ENCODE measurements at places on chromosomes 3 and 15.

DNA sequence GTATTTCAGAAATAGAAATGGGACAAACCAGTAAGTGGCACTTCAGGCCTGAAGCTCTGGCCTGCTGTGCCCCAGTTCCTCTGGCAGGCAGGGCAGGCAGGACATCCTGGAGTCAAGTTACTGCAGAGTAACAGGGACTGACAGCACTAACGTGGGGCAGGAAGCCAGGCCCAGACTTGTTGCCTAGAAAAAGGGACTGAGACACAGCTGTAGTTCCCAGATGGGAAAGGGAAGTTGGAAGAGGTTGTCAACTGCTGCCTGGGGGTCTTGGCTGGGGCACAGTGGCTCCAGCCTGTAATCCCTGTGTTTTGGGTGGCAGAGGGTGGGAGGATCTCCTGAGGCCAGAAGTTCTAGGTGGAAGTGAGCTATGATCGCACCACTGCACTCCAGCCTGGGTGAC is 171.9 kb downstream of the FMN1 start:
- peak; percentile 25 for DNase-seq

DNA sequence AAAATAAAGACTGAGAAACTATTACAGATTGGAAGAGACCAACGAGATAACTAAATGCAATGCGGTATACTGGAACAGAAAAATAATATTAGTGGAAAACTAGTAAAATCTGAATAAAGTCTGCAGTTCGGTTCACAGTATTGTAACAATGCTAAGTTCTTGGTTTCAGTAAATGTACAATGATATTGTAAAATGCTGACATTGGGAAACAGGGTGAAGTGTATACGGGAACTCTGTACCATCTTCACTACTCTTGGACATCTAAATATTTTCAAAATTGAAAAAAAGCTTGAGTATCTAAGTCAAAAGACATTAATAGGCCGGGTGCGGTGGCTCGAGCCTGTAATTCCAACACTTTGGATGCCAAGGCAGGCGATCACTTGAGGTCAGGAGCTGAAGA is 120.9 kb upstream of the KCNMB2 start:
- DNase-seq: no peak

DNA sequence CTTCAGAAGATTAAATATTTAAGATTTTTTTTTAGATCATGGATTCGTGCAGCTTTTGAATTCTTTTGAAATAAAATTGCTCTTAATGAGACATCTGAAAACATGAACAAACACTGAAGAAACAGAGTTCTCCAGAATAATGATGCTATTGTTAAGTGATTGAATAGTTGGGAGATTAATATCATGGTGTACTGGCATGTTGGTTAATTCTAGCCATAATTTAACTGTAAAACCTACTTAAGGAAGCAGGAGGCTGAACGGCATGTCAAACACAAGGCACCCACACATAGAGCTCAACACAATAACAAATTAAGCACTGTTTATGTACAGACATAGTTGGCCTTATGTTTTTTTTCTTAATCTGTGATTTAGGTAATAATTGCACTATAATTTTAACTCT is 185.6 kb downstream of the RBMS3 start:
- no peak for DNase-seq

DNA sequence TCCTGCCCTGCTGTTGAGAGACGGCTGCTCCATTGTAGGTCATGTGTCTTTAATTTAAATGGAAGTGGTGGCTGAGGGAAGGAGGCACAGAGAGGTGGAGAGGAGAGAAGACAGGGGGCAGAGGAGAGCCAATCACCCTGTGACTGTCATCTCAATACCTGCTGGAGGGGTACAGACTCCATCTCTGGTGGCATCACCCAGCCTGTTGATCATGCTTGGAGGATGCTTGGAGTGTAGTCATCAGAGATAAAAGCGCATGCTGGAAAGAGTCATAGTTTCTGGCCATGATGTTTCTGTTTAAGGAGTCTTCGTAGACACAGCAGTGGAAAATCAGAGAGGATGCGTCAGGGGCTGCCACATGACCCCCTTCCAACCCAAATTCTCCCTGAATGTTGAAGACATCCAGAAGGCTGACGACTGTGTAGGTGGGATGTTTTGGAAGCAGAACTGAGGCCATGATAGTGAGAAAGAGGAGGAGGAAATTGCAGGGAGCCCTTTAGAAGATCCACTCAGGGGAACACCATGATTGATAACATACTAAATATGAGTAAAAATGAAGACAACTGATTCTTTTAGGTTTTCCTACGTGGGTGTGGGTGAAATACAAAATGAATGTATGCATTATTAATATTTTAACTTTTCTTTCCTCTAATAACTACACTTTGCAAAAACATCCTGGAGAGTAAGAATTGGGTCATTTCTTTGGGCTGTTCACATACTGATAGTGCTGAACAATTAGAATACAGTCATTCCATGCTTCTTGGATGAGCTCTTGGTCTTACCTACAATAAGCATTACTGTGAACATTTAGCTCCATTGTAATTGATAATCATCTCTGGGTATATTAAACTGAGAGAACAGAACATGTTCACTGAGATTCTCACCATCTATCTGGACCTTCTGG is 210.6 kb upstream of the ATP10A start:
- DNase-seq: no peak
